Activated naive CD4-positive, alpha-beta T cell treated with anti-CD3 and anti-CD28 coated beads for 36 hours (primary cell): ENCODE measurements at places on chromosomes 16 and 17. TPM values are rescaled to one million over a fixed set of nuclear protein-coding genes. Genes with fewer than 3 reads are reported as not detected.

- H3K27ac ChIP-seq = no peak overlapping the region
- H3K4me1 ChIP-seq = no peaks in the 10 kb centered on the region
- no peak for DNase-seq
- H3K36me3 ChIP-seq = peaks cover 21% of the 10 kb centered on the region
Observed at GRCh38 chr17:44722254-44722653, 13.8 kb downstream of the DBF4B start.

DNA sequence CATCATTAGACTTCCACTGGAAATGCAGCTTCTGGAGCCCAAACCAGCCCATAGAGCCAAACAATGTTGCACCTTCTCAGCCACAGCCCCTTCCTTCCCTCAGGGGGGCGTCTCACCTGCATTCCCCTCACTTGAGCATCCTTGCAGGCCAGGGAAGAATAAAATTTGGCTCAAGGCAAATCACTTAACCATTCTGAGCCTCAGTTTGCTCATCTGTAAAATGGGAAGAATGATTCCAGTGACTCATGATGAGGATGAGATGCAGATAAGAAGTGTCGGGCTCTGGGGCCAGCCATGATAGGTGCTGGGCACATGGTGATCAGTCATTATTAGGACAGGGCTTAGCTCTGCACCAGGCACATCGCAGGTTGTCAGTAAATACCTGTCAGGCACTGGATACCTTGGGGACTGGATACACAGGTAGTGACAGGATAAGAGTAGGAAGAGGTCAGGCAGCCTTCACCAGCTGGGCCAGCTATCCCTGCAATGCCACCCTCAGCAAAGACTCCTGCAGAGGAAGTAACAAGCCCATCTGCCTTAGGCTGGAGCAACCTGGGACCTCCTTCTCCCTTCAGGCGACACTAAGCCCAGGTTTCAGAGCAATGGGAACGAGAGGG lies 208.0 kb upstream of the TNRC6C start:
- H3K27me3 ChIP-seq = no peaks in the 10 kb centered on the region
- H3K27ac ChIP-seq = no peak overlapping the region
- no peak for DNase-seq
- no peak overlapping the region for H3K4me3 ChIP-seq

GRCh38 chr17:21286066-21286770 lies 1.7 kb downstream of the MAP2K3 start:
- peaks cover 16% of the 10 kb centered on the region for H3K36me3 ChIP-seq
- peaks cover 2% of the 10 kb centered on the region for H3K27me3 ChIP-seq
- H3K27ac ChIP-seq = peak overlapping the region; percentile 95
- peaks cover 60% of the 10 kb centered on the region for H3K4me1 ChIP-seq
- peak overlapping the region; percentile 100 for H3K4me3 ChIP-seq

GRCh38 chr17:67606471-67606870 lies 111.3 kb upstream of the NOL11 start:
- H3K27ac ChIP-seq = no peak overlapping the region
- H3K36me3 ChIP-seq = no peaks in the 10 kb centered on the region
- H3K4me1 ChIP-seq = peaks cover 17% of the 10 kb centered on the region
- no peak overlapping the region for H3K4me3 ChIP-seq
- no peaks in the 10 kb centered on the region for H3K27me3 ChIP-seq

DNA sequence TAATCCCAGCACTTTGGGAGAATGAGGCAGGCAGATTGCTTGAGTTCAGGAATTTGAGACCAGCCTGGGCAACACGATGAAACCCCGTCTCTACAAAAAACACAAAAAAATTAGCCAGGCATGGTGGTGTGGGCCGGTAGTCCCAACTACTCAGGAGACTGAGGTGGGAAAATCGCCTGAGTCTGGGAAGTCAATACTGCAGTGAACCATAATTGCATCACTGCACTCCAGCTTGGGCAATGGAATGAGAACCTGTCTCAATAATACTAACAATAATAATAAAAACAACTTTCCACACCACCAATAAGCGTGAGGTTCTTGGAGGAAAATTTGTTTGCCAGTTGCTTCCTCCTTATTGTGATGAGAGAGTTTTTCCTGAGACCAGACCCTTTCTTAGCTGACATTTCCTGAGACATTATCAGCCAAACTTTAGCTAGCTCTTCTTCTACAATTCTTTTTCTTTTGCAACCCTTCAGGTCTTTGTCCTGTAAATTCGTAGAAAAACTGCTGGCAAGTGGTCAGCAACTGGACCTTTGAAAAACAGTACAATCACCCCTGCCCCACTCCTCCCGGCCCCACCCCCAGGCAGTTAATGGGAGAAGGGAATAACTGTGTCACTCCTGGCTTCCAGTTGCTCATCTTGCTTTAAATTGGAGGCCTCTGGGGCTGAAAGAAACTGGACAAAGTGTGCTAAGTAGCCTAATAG lies 3.5 kb upstream of the EZH1 start:
- no peak overlapping the region for H3K27ac ChIP-seq
- H3K27me3 ChIP-seq = peaks cover 10% of the 10 kb centered on the region
- H3K36me3 ChIP-seq = no peaks in the 10 kb centered on the region
- H3K4me1 ChIP-seq = peaks cover 13% of the 10 kb centered on the region
- no peak overlapping the region for H3K4me3 ChIP-seq
- no peak for DNase-seq

GRCh38 chr16:67336648-67337047 lies 10.0 kb downstream of the LRRC36 start:
- no peaks in the 10 kb centered on the region for H3K4me1 ChIP-seq
- H3K27me3 ChIP-seq = peaks cover 10% of the 10 kb centered on the region
- no peak overlapping the region for H3K4me3 ChIP-seq
- no peak for DNase-seq
- H3K36me3 ChIP-seq = no peaks in the 10 kb centered on the region

DNA sequence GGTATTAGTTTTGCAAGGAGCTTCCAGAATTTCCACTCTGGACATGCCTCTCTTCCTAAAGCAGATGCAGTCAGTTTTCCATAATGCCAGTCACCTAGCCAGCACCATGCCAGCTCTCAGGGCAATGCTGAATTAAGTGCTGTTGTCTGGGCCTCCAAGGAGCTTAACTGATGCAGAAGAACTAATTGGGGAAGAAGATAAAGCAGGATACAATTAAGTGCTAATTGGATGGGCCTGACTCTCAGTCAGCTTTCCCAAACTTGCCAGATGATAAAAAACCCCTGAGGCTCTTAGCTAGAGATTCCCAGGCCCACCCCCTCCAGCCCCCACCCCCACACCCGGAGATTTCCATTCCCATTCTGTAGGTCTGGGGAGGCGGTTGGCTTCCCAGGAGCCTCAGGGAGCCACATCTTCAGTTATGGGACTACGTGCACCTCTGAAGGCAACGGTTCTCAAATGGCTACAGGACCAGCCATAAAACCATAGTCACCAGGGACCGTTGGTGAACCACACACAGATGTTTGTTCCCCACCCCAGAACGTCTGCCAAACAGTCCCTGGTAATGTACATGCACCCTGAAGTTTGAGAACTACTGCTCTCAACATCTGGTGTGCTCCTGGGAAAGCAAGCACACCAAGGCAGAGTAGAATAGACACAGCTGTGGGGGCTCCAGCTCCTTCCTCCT lies 499.1 kb upstream of the CDH5 start:
- DNase-seq = no peak
- no peaks in the 10 kb centered on the region for H3K4me1 ChIP-seq
- H3K4me3 ChIP-seq = no peak overlapping the region
- peaks cover 3% of the 10 kb centered on the region for H3K27me3 ChIP-seq

GRCh38 chr16:8594149-8594666 lies 3.9 kb upstream of the TMEM114 start:
- H3K4me1 ChIP-seq = peaks cover 5% of the 10 kb centered on the region
- no peak for DNase-seq
- no peak overlapping the region for H3K27ac ChIP-seq
- peaks cover 11% of the 10 kb centered on the region for H3K27me3 ChIP-seq
- H3K36me3 ChIP-seq = no peaks in the 10 kb centered on the region

- no peak overlapping the region for H3K4me3 ChIP-seq
- no peaks in the 10 kb centered on the region for H3K27me3 ChIP-seq
- H3K36me3 ChIP-seq = peaks cover 10% of the 10 kb centered on the region
- DNase-seq = no peak
- H3K4me1 ChIP-seq = peaks cover 27% of the 10 kb centered on the region
- no peak overlapping the region for H3K27ac ChIP-seq
Observed at GRCh38 chr16:56743840-56744239, 13.9 kb downstream of the NUP93 start.

DNA sequence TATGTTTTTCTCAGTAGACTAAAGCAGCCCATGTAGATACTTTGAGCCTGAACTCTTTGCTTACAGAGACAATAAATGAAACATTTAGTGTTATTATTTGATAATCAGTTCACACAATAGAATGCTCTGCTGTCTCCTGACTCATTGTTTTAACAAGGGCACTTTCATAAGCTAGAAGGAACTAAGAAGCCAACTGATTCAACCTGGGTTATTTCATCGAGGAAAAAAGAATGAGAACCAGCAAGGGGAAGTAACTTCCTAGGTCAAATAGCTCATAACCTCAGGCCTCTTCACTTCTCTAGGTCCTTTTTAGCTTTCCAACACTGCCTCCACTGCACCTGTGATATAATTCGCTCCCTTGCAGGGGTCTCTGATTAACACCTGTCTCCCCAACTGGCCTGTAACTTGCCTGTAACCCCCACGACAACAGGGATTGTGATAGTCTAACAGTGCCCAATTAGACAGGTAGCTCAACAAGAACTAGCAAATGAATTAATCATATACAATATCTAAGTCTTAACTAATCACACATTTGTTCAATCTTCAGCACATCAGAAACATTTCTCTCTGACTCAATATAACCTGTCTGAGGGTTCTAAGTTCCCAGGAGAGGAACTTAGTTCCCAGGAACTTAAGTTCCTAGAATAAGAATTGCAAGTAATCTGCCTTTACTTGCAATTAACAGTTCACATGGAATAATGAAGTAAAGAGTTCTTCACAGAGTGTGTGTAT lies 34.8 kb downstream of the RFFL start:
- no peak for DNase-seq
- H3K4me1 ChIP-seq = peaks cover 23% of the 10 kb centered on the region
- H3K4me3 ChIP-seq = no peak overlapping the region
- H3K36me3 ChIP-seq = peaks cover 2% of the 10 kb centered on the region

- H3K4me1 ChIP-seq = peaks cover 89% of the 10 kb centered on the region
- no peak overlapping the region for H3K27ac ChIP-seq
- H3K36me3 ChIP-seq = peaks cover 20% of the 10 kb centered on the region
- H3K27me3 ChIP-seq = no peaks in the 10 kb centered on the region
- H3K4me3 ChIP-seq = no peak overlapping the region
Observed at GRCh38 chr17:27478901-27479538, 22.8 kb downstream of the KSR1 start.

DNA sequence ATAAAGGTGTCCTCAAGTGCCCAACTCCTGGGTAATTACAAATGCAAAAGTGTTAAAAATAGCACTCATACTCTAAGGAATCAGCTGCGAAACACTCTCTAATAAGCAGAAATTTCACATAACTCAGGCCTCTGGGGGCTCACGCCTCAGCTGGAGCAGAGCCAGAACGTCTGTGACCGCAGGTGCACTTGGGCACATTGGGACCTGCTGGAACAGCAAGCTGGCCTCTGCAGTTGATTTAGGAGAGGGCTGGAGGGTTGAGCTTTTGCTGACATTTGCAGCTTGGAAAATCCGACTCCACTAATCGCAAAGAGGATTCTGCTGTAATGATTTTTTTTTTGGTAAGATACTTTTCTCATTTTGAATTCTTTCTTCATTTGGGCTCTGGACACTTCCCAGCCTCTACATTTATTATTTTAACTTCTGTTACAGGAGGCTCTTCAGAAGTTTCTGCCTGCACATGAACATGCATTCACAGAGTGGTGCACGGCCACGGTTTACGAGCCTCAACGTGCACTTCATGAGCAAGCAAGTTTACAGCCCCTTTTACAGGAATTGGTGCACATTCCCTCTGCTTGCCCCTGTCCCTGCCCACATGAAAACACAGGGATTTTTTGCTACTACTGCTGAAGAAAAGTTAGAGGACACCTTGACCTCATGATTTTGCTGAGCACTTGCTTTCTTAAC lies 4.1 kb upstream of the SNTB2 start:
- DNase-seq = no peak
- H3K4me1 ChIP-seq = peaks cover 20% of the 10 kb centered on the region
- H3K4me3 ChIP-seq = no peak overlapping the region

DNA sequence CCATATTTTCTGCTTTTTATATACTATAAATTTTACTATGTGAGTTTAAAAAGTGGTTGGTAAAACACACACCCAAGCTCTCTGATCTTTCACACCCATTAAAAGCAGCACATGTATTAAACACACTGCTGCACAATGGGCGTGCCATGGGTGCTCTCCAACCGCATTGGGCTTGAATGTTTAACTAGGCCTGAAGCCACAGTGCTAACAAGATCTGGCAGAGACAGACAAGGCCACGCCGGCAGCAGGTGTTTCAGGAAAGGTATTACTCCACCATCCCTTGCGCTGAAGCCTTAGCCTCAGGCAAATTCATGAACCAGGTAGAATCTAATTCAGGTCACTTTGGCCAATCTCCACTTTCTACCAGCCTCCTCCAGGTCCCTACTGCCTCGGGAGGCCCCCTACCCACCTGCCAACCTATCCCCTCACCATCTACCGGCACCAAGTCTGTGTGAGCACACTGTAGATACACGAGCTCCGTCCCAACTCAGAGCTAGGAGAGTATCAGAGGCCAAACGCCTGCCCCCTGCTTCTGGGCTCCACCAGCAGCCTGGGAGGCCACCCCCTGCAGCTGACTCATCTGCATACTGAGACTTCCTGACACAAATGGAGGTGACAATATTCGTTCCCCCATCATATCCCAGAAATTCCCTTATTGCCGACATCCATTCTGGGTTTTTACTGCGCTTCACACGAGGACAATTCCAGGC lies 95.0 kb downstream of the ADCY9 start:
- H3K4me1 ChIP-seq = peaks cover 5% of the 10 kb centered on the region
- no peaks in the 10 kb centered on the region for H3K27me3 ChIP-seq
- no peaks in the 10 kb centered on the region for H3K36me3 ChIP-seq
- no peak overlapping the region for H3K27ac ChIP-seq
- no peak overlapping the region for H3K4me3 ChIP-seq
- DNase-seq = no peak

DNA sequence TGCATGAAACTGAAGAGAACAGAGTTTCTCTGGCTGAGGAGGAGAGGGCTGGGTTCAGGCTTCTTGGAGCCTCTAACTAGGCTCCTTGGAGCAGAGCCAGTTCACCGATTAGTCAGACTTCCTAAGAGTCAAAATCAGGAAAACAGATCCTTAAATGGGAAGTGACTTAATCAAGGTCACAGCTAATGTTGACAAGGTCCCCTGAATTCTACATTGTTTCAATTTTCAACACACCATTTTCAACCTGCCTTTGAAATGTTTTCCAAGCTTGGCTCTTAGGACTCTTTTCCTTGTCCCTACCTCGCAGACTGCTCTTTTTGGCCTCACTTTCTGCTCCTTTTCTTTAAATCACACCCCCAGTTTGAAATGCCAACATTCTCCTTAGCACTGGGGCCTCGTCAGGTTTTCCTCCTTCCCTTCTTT lies 16.3 kb downstream of the MYL4 start:
- DNase-seq = no peak
- H3K27ac ChIP-seq = no peak overlapping the region
- H3K27me3 ChIP-seq = peaks cover 1% of the 10 kb centered on the region
- peaks cover 13% of the 10 kb centered on the region for H3K4me1 ChIP-seq

- peak overlapping the region; percentile 46 for H3K27ac ChIP-seq
- H3K4me1 ChIP-seq = peaks cover 24% of the 10 kb centered on the region
- no peak for DNase-seq
Observed at GRCh38 chr17:80836971-80837481, 154.6 kb upstream of the CHMP6 start.

The ZNF778 gene
- total RNA-seq = 3.5 TPM

The ANKFN1 gene
- total RNA-seq = not detected

The PLD2 gene
- 17.4 TPM for total RNA-seq

The TPPP3 gene
- not detected for total RNA-seq
